ENCODE measurements at places on chromosomes 6 and 20. TPM values are rescaled to one million over a fixed set of nuclear protein-coding genes. Genes with fewer than 3 reads are reported as not detected.

NRM gene
- 3.1 TPM for total RNA-seq

EPHA7 gene
- not detected for total RNA-seq

KIF25 gene
- total RNA-seq: 0.86 TPM

FRK gene
- 0.05 TPM for total RNA-seq

CTAGE9 gene
- not detected for total RNA-seq

LIN28B gene
- not detected for total RNA-seq

UNC5CL gene
- 6.4 TPM for total RNA-seq

RSPO4 gene
- 0.24 TPM for total RNA-seq

COL21A1 gene
- not detected for total RNA-seq

SLC32A1 gene
- not detected for total RNA-seq

PTK6 gene
- total RNA-seq: not detected

B4GALT5 gene
- 16.2 TPM for total RNA-seq

GRM1 gene
- total RNA-seq: not detected

SLC22A3 gene
- total RNA-seq: not detected

NRN1 gene
- total RNA-seq: 10.8 TPM

ZBP1 gene
- total RNA-seq: 27.9 TPM

MEP1A gene
- not detected for total RNA-seq

ZKSCAN4 gene
- 2.8 TPM for total RNA-seq

TRAM2 gene
- total RNA-seq: 10.3 TPM

EYS gene
- not detected for total RNA-seq

BANF2 gene
- total RNA-seq: not detected

SPTLC3 gene
- total RNA-seq: 0.73 TPM

SIRPA gene
- 5.0 TPM for total RNA-seq

TPBG gene
- 0.34 TPM for total RNA-seq

OPRL1 gene
- 6.1 TPM for total RNA-seq

EYA2 gene
- not detected for total RNA-seq

ZC2HC1B gene
- total RNA-seq: not detected

TDRD6 gene
- total RNA-seq: not detected

MAVS gene
- 26.4 TPM for total RNA-seq

B3GALT4 gene
- 48.0 TPM for total RNA-seq

FOXC1 gene
- not detected for total RNA-seq

CARMIL1 gene
- total RNA-seq: 10.4 TPM

ATP9A gene
- total RNA-seq: 2.0 TPM

COL9A3 gene
- 0.32 TPM for total RNA-seq

SLC17A2 gene
- not detected for total RNA-seq

CRYBG1 gene
- 34.6 TPM for total RNA-seq

Data from naive thymus-derived CD4-positive, alpha-beta T cell (primary cell).